ENCODE measurements at places on chromosomes 12 and 14.

DNA sequence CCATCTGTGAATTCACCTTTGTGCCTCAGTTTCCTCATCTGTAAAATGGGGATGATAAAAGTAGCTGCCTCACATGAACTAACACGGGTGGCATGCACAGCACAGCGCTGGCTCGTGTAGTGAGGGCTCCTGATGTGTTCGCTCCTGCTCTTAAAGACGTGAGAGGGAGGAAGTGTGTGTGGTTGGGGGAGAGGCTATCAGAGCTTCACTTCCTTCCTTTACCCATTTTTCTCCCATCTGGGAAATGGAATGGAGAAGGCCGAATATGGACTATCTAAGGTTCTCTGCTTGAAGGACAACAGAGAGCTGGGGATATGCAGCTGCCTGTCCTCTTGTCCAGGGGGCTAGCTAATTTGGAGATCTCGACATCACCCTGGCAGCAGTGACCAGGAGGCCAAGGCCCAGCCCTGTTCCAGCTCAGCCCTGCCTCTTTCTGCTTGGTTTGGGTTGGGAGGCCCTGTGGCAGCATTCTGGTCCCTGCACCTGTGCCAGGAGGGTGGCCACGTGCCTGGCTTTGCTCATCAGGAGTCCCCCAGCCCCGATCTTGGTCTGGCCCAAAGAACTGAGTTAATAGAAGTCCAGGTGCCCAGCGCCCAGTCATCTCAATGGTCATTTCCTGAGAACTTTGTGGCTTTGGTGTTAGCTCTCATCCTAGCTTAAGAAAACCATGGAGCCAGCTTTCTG, 44.5 kb upstream of the ESRRB start:
- DNase-seq = no peak

DNA sequence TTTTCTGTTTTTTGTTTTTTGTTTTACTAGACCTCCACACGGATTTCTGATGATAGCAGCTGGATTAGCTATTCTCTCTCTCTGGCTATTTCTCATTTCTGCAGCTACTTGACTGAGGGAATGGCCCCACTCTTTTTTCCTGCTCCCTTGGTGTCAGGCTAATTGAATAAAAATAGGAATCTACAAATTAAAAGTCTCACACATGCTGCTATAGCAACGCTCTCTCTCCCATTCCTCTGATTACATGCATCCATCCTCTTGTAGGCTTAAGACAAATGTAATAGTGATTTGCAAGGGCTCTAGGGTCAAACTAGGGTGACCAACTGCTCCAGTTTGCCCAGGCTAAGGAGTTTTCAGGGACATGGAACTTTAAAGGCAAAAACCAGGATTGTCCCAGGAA, 221.8 kb downstream of the PHLDA1 start:
- no peak for DNase-seq

GRCh38 chr12:67647799-67648520, 585 bp upstream of the DYRK2 start:
- DNase-seq = peak; percentile 85

DNA sequence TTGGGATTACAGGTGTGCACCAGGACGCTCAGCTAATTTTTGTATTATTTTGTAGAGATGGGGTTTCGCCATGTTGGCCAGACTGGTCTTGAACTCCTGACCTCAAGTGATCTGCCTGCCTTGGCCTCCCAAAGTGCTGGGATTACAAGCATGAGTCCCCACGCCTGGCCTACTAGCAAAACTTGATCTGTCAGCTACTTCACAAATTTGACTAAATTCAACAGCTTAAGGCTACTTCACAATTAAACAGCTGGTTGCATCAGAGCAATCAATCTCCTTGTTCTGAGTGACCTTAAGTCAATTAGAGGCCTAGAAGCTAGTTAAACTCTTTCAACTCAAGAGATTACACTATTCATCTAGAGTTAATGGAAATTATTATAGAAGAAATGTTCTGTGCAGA, 12.2 kb downstream of the COQ10A start:
- DNase-seq = no peak

DNA sequence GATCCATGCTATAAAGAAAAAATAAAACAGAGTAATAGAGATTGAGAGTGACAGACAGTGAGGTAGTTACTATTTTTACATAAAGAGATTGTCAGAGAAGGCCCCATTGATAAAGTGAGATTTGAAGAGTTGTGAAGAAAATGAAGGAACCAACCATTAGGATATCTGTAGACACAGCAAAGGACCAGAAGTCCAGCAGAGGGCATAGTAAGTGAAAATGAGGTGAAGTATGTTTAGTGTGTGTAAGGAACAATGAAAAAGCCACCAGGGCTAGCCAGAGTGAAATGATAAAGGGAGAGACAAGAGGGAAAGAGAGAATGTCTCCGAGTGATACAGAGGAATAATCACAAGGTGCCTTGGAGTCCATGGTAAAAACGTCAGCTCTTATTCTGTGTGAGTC, 411.0 kb downstream of the NELL2 start:
- DNase-seq = no peak

DNA sequence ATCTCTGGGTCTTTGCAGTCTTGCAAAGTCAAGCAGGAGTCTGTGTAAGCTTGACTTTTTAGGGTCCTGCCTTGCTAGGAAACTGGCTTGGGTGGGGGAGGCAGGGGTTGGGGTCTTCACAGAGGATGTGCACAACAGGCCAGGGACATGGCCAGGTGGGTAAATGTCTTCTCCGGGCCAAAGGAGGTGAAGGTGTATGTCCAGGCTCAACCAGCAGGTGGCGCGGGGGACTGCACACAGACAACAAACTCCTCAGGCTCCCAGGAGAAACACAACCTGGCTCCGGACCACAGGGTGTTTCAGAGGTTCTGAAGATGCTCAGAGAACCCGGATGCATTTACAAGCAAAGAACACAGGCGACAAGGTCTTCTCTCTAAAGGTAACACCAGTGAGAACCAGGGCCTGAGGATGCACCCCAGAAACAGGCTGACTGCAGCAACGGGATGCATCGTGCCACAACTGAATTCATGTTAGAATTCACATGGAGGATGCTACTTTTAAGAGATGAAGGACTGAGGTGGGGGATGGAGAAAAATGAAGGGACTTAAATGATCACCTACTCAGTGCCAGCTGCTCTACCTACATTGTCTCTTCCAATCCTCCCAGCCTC, 56.0 kb downstream of the PLEKHG3 start:
- DNase-seq = peak; percentile 37

DNA sequence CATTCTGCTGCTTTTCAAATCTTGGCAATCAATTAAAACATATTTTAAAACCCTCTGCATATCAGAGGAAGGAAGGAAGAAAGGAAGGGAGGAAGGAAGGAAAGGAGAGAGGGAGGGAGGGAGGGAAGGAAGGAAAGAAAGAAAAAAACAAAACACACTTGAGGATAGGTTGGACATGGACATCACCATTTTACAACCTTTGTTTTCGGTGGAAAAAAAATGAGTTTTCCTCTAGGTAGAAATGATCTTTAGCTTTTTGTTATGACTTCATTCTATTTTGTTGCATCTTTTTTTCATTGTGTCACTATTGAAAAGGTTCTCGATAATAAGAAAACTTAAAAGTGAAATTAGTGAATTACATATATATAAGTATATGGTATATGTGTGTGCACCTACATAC, 522.9 kb downstream of the NOVA1 start:
- no peak for DNase-seq

GRCh38 chr12:12774791-12775190, 10.7 kb upstream of the APOLD1 start:
- DNase-seq = no peak

DNA sequence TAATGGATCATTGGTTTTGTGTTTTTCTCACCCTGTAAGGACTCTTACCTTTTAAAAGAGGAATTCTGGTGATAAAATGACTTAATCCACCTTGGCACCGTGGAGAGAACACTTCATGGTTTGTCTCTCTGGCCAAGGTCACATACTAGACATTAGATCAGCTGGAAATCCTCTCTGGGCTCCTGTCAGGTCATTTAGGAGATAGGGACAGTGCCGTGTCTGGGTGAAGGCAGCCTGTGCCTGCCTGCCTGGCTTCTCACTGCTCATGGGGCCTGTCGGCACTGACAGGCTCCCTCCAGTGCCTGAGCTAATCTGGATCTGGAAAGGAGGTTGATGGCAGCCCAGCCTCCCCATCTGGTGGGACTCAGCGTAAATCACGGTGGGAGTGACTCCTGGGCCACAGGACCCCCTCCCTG, 5.7 kb downstream of the CRADD start:
- DNase-seq = no peak

DNA sequence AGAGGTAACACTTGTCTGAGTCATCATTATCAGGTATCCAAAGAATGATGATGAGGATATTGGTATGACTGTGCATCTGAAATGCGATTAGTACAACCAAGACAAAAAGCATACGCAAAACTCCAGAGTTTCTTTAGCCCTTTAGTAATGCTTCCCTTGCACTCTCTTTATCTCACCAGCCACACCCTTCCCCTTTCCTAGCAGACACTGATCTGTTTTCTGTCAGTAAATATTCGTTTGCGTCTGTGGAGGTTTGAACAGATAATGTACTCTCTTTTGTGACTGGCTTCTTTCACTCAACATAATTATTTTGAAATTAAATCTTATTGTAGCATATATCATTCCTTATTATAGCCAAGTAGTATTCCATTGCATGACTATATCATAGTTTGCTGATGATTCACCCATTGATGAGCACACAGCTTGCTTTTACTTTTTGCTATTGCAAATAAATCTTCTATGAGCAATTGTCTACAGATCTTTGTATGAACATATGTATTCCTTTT, 775.7 kb downstream of the SLC6A15 start:
- DNase-seq = peak; percentile 74

GRCh38 chr12:61991661-61992060, 268.5 kb upstream of the USP15 start:
- DNase-seq = no peak

DNA sequence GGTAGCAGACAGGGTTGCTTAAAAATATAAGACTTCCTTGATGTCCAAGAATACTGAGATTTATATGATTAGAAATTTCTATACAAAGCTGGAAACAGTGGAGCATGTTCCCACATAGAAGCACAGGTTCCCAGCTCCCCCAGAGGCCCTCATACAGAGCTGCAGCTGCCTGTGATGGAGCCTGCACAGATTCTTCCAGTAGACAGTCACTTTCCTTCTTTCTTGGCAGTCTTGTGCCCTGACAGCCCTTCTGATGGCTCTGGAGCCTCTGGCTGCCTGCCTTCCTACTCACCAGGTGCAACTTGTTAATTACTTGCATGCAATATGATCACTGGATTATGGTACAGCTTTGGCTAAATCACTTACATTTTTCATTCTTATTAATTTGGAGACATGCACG, 44.4 kb downstream of the BICD1 start:
- no peak for DNase-seq

GRCh38 chr12:124681779-124682391, 114.5 kb upstream of the NCOR2 start:
- DNase-seq = peak; percentile 62

GRCh38 chr12:12612358-12612757, 682 bp downstream of the CREBL2 start:
- DNase-seq = peak; percentile 55

GRCh38 chr12:54593725-54594124, 5.3 kb upstream of the PPP1R1A start:
- no peak for DNase-seq

DNA sequence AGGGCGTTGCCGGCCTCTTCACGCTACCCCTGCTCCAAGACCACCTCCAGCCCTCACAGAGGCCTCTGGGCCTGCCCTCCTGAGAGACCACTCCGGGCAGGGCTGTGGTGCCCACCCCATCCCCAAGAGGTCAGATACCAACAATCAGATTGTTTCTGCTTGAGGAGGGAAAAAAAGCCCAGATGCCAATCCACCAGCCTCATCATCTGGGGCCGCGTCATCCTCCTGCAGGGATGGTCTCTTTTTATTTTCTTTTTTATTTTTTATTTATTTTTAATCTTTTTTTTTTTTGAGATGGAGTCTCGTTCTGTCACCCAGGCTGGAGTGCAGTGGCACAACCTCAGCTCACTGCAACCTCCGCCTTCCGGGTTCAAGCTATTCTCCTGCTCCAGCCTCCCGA, 93.4 kb downstream of the FBXL14 start:
- no peak for DNase-seq

DNA sequence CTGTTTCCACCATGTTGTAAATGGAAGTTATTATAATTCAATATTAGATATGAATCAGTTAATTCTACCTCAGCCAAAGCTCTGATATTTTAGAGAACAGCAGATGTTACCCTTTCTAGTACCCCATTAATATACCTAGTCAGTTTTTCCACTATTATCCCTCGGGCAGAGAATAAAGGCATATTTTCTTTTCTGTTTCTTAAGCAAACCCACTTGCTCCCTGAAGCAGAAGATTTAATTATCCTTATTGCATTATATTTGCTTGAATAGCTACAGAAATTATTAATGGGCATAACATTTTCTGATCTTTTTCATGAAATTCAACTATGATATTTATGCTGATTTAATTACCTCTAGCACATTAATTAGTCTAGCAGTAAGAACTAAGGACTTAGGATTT, 832.9 kb upstream of the FBXO33 start:
- DNase-seq = no peak

- no peak for DNase-seq
Observed at GRCh38 chr14:91058042-91058581, 2.3 kb downstream of the RPS6KA5 start.

DNA sequence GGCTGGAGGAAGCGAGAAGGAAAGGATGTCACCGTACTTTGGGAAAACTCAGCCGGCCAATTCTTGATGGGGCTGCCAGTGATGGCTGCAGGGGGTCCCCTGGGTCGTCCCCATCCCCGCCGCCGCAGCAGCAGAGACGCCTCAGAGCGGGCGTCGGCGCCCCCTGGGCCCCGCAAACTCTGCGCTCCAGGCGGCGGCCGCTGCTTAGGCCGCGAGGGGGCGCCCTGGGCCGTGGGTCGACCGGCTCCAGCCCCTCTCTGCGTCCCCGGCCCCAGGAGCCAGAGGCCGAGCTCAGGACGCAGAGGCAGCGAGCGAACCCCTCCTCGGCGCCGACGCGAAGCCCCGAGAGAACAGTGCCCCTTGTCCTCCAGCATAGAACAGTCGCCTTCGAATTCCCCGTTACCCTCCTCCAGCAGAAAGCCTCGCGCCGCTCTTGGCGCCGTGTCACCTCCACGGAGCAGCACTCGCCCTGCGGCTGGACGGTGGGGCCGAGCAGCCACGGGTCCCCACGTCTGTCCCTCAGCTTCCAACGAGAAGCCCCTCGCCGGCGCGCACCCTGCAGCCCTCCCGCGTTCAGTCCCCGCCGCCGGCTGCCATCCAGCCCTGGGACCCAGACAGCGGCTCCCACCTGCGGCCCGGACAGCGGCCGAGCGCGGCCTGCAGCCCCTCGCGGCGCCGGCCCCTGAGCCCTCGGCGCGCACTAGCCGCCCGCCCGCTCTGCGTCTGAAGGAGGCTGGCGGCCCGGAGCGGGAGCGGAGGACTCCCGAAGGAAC, 106.6 kb downstream of the PRICKLE1 start:
- peak; percentile 54 for DNase-seq

All from fibroblast of upper back skin (primary cell).